NCI-H526 treated with DMSO at 0.1 percent for 48 hours (cell line): ENCODE measurements at places on chromosomes 3 and 15.

DNA sequence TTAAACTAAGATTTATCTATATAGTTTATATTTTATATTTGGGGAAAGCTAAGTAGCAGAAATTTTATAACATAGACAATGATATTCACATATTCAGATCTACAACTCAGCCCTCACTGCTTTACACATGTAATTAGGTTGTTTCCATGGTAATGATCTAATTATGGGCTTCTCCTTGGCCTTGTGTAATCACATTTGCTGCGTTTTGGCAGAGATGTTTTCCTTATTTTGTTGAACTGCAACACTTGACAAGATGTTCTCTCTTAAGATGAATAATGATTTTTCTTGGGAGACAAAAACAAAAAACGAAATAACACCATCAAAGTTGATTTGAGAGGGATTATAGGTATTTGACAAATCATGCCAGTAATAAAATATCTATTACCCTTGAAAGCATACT is 635.6 kb upstream of the TBL1XR1 start:
- no peak for DNase-seq

GRCh38 chr3:193704431-193704830 is 111.4 kb downstream of the OPA1 start:
- no peak for DNase-seq

DNA sequence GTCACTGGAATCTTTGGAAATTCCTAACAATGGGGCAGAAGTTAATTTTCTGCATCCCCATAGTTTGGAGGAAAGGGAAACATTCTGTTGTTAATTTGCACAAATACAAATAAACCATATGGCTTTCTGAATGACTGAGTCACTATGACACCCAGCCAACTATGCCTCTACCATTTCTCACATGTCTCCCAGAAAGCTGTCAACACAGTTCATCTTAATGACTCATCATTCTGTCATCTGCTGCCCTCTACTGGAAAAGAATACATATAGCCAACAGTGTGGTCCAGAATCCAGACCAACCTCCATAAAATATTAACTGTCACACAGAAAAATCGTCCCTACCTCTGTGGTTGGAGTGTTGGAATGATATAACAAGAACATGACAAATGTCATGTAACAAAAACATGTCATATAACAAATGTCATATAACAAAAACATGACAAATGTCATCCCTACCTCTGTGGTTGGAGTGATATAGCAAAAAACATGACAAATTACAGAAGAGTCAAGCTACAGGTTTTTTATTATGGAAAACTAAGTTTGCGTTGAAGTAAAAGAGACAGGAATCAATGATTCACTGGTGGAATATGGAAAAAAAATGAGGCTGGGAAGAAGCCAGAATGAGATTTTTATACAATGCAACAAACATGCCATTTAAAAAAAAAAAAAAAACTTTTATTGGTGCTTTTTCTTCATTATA is 47.7 kb upstream of the GYG1 start:
- DNase-seq: peak; percentile 79

DNA sequence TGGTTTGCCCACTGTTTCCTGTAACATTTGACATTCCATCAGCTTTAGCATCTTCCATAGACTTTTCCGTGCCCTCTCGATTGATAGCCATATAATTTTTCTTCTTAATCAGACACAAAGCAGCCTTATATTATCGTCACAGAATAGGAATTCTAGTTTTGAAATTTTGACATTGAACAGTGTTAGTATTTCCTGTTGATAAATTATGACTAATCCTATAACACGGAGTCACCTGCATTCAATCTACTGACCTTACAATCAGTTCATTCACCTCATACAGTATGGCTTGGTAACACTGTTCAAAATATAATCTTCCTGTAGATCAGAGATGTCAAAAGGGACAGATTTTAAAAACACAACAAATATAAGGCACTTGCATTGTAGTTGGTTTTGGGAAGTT is 423.7 kb downstream of the C3orf38 start:
- DNase-seq: no peak

DNA sequence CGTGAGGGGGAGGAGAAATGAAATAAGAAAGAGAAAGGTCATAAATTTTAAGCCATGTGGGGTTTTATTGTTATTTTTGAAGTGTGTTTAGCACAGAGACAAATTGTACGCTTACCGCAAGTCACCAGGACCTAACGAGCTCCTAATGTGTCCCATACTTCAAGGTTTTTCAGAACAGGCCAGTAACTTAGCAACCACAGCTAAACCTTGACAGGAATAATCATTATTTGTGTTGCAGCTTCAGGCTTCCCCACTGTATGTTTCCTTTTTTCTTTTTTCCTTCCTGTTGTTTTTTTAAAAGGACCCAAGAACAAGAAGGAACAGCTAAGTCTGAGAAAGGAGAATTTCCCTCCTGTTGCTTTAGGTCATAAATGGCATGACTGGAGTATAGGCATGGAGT is 160.8 kb downstream of the TUSC7 start:
- no peak for DNase-seq

GRCh38 chr3:123111640-123112039 is 44.8 kb downstream of the PDIA5 start:
- no peak for DNase-seq

DNA sequence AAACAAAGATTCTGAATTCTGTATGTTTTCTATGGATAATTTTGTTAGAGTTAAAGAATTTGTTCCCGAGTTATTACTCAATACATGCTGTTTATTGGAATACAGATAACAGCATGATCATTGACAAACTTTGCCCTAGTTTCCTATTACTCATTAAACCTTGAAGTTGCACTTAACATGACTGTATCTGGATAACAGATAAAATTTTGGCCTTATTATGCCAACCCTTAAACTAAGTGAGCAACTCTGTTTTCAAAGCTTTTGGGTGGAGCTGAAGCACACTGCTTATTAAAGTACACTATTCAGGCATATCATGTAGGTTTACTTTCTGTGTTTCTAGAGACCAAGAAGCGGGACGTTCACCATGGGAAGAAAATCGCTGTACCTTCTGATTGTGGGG is at the start of gene AADAC:
Gene AADAC (plus strand): TSS at position 318 of the 400 bp plus-strand sequence. CDS start 47 bp downstream, at position 365.
- no peak for DNase-seq

DNA sequence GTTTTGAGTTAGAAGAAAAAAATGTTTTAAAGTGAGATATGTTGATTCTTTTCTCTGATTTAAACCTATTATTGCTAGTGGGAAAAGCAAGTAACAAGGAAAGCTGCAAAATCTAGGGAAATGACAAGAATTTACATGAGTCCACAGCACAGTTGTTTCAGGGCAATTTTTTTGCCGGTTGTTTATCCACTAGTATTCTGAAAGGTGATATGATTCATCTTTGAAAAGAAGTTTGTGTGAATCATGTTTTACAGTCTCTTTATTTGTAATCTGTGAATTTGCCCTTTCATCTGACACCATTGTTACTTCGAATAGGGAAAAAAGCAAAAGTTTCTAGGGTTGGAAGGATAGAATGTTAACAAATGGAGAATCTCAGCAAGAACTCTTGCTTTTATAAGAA is 894.7 kb downstream of the OTOL1 start:
- DNase-seq: no peak

DNA sequence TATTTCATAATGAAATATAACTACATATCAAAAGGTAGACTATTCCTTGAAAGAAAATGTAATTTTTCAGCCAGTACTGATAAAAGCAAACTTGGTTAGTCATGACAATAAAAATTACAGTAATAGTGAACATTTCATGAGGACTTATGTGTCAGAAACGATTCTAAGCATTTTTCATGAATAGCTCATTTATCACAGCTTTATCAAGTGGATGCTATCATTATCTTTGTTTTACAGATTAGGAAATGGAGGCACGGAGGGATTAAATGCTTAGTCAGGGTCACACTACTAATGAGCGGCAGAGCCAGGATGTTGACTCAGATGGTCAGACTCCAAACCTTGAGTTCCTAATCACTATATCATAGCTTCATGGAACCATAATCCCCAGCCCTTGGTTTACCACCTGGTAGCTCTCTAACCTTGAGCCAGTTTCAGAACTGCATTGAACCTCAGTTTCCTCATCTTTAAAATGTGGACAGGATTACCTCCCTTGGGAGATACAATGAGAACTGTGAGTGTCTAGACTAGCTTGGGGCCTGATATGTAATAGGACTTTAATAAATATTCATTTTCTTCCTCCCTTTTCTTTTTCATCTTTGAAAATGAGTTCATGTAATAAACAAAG is 85.4 kb downstream of the TNIK start:
- no peak for DNase-seq

- no peak for DNase-seq
Measured at GRCh38 chr3:104632521-104632920, 734.2 kb upstream of the ALCAM start.

DNA sequence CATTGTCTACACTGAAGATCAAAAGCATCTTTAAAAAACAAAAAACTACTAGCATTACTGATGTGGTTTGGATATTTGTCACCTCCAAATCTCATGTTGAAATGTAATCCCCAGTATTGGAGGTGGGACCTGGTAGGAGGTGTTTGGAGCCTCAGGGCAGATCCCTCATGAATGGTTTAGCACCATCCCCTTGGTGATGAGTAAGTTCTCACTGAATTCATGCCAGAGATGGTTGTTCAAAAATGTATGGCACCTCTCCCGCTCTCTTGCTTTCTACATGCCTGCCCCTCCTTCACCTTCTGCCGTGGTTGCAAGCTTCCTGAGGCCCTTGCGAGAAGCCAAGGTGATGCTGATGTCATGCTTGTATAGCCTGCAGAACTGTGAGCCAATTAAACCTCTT is 136.6 kb upstream of the FHIT start:
- DNase-seq: no peak

DNA sequence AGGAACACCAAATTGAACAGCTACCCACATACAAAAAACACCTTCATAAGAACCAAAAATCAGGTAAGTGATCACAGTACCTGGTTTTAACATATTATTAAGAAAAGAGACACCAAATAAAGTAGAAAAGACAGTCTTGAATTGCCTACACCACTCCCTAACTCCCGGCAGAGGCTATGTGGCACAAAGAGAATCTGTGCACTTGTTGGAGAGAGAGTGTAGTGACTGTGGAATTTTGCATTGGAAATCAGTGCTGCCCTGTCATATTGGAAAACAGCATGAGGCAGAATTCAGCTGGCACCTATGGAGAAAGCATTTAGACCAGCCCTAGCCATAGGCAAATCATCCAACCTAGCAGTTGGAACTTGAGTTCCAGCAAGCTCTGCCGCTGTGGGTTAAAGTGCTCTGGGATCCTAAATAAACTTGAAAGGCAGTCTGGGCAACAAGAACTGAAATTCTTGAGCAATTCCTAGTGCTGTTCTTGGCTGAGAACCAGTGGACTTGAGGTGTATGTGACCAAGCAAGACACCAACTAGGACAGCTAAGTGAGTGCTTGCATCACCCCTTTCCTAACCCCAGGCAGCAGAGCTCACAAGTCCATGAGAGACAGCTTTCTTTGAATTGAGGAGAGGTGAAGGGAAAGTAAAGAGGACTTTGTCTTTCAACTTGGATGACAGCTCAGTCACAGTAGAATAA is 969.6 kb upstream of the ALCAM start:
- no peak for DNase-seq

DNA sequence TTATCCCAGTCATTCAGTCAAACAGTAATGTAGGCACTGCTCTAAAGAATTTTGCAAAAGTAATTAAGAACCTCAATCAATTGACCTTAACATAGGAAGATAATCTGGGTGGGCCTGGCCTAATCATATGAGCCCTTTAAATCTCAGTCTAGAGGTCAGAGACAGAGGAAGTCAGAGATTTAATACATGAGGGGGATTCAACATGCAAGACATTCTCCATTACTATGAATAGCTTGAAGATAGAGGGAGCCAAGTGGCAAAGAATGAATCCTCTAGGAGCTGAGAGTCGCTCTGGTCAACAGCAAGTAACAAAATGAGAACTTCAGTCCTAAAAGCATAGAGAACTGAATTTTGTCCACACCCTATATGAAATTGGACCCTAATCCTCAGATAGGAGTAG is 39.0 kb upstream of the MBNL1 start:
- no peak for DNase-seq

DNA sequence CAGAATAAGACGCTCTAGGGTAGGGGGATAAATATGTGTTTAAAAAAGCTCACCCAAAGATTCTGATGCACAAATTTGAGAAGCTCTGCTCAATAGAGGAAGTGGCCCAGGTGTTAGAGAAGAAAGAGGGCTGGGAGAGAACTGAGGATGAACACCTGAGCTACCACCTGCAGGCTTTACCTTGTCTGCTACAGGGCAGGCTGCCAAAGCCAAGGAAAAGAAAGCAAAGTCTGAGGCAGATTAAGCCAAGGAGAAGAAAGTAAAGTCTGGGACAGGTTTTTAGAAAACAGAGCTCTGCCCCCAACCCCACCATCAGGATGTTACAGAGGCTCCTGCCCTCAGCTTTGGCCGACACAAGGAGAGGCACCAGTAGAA is 92.9 kb downstream of the THRB start:
- DNase-seq: no peak

- no peak for DNase-seq
Measured at GRCh38 chr3:59798372-59799086, 748.7 kb upstream of the CFAP20DC start.

- DNase-seq: no peak
Measured at GRCh38 chr3:2623436-2623835, 486.7 kb downstream of the IL5RA start.

GRCh38 chr3:28018925-28019718 is 222.3 kb upstream of the CMC1 start:
- DNase-seq: no peak

GRCh38 chr3:33403756-33404155 is 36.4 kb downstream of the UBP1 start:
- DNase-seq: no peak

- DNase-seq: peak; percentile 85
Measured at GRCh38 chr15:90955624-90956273, 1.1 kb downstream of the RCCD1 start.

DNA sequence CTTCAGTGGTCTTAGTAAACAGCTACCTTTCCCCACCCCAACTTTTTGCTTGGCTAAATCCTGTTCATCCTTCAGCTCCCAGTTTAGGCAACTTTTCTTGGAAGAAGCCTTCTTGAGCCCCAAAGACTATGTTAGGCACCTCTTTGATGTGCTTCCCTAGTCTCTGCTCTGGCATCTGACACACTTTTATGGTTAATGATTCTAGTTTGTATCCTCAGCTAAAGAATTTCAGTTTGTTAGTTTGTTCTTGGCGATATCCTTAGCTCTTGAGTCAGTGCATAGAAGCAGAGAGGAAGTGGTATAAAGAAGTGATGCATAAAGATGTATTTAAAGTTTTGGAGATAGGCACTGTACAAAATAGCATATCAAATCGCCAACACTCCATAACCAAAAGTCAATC is 168.4 kb downstream of the WDR72 start:
- no peak for DNase-seq

GRCh38 chr3:66800941-66801545 is 197.1 kb upstream of the KBTBD8 start:
- DNase-seq: no peak

- no peak for DNase-seq
Measured at GRCh38 chr3:174089592-174089991, 692.0 kb downstream of the NLGN1 start.

- no peak for DNase-seq
Measured at GRCh38 chr15:74768099-74768770, 13.6 kb upstream of the CSK start.

DNA sequence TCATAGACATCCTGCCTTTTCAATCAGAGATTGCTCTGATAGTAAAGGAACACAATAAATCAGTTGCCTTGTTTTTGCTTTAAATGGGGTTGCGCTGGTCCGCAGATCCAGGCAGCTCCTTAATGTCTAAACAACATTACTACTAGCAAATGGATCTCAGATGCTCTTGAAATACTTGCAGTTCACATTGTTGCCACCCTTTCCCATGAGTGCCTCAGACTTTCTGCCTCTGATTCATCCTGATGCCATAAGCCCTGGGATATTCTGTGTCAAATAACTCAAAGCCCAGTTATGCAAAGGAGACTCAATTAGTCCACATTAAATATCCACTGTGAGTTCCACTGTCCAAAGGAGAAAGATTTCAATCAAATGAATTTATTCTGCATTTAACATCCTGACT is 196.7 kb downstream of the PLCH1 start:
- no peak for DNase-seq
